Posterior vena cava (tissue), 2 donors: ENCODE measurements at places on chromosomes 2 and 18. TPM values are rescaled to one million over a fixed set of nuclear protein-coding genes. Genes with fewer than 3 reads are reported as not detected.

The SULT1C2 gene
- not detected for total RNA-seq

The GKN1 gene
- not detected for total RNA-seq

The KCNE4 gene
- total RNA-seq = 21.2 TPM

The MATN3 gene
- total RNA-seq = 2.3 TPM

The TEX51 gene
- not detected for total RNA-seq

The NTSR2 gene
- total RNA-seq = not detected

The LHCGR gene
- total RNA-seq = not detected

The ZBTB14 gene
- total RNA-seq = 9.7 TPM

The DYNAP gene
- not detected for total RNA-seq

The PTPRN gene
- total RNA-seq = not detected

The PASK gene
- 4.4 TPM for total RNA-seq

The SGPP2 gene
- not detected for total RNA-seq

The G6PC2 gene
- total RNA-seq = 0.14 TPM
